ENCODE measurements at places on chromosomes 5 and 9. TPM values are rescaled to one million over a fixed set of nuclear protein-coding genes. Genes with fewer than 3 reads are reported as not detected.

- DNase-seq = peak; percentile 98
Observed at GRCh38 chr9:92151691-92152393, 36.6 kb upstream of the SPTLC1 start.

Gene B4GALT7
- 28.8 TPM for total RNA-seq

DNA sequence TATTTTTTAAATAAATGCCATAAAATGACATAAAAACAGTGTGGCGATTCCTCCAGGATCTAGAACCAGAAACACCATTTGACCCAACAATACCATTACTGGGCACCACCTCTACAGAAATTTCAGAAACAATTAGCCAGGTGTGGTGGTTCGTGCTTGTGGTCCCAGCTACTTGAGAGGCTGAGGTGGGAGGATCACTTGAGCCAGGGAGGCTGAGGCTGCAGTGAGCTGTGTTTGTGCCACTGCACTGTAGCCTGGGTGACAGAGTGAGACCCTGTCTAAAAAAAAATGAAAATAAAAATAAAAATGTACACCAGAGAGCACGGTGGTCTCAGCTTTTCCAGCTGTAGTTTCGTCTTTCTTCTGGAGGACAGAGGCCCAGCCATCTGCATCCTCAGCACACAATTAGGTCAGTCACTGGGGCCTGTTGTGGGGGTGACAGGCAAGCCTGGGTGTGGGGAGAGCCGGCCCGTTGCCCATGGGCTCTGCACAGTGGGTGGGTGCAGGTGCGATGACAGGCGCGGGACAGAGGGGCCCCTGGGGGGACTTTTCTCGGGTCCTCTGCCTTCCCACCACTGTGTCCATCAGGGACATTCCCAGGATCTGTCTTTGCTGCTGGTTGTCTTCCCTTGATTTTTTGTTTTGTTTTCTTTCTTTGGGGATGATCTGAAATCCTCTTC lies 9.8 kb downstream of the COL5A1 start:
- DNase-seq = no peak

DNA sequence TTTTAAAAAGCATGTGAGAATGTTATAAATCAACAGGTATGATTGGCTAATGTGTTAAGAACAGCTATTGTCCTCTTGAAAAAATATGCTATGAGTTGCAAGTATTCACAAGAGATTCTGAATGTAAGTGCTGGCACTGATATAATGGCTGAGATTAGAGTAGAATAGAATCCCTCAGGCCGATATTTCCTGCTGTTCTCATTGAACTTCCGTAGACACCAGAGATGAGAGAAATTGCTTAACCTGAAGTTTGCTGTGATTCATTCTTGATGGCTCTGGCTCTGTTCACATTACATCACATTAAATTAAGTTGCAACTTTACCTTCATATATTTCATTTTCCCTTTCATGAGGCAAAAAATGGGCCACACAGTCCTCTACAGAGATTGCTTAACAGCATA lies 114.5 kb downstream of the BAAT start:
- DNase-seq = no peak

Gene INSYN2B
- total RNA-seq = 7.4 TPM

DNA sequence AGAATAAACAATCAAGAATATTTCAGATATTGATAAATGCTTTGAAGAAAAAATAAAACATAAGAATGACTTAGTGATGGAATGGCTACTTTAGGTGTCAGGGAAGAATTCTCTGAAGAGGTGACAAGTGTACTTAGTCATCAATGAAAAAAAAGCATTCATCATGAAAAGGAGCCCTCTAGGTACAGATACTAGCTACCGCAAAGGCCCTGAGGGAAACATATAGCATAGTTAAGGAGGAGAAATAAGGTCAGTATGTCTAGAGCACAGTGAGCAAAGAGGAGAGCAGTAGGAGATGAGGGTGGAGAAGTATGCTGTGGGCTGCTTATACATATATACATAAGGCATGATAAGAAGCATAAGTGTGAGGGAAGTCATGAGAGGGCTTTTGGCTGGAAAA lies 41.8 kb downstream of the CSF2 start:
- DNase-seq = no peak

DNA sequence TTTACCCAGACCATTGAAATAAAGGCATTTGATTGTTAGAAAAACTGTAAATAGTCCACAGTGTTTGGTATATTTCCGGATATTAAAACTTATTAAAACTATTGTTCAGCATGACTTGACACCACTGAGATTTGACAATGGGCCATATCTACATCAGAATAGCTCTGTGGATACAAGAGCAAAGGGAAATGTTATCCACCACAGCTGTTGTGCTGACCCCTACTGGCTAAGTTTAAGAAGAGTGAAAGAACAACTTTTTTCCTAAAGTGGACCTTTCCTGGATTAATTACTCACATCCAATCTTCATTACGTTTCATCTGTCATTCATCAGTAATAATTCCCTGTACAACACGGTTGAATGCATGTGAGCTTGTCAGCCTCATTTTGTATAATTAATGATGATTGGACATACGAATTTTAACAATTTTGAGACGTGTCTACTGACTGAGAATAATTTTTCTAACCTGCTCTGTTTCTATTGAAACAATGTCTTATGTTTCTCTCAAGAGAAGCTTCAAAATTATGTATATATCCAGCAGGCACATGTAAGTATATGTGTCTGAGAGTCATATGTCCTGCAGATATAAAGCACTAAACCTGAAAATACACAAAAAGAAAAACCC lies 1952.6 kb downstream of the MAT2B start:
- DNase-seq = no peak

GRCh38 chr9:87973730-87974292 lies 522 bp downstream of the CDK20 start:
- DNase-seq = no peak

GRCh38 chr9:136529516-136530460 lies 16.1 kb downstream of the NOTCH1 start:
- no peak for DNase-seq

Gene WDR31
- total RNA-seq = 0.51 TPM

Measured in LHCN-M2 (cell line).